ENCODE measurements at places on chromosomes 7 and 10.

GRCh38 chr7:126370038-126370668, 882.6 kb downstream of the GRM8 start:
- DNase-seq: no peak

DNA sequence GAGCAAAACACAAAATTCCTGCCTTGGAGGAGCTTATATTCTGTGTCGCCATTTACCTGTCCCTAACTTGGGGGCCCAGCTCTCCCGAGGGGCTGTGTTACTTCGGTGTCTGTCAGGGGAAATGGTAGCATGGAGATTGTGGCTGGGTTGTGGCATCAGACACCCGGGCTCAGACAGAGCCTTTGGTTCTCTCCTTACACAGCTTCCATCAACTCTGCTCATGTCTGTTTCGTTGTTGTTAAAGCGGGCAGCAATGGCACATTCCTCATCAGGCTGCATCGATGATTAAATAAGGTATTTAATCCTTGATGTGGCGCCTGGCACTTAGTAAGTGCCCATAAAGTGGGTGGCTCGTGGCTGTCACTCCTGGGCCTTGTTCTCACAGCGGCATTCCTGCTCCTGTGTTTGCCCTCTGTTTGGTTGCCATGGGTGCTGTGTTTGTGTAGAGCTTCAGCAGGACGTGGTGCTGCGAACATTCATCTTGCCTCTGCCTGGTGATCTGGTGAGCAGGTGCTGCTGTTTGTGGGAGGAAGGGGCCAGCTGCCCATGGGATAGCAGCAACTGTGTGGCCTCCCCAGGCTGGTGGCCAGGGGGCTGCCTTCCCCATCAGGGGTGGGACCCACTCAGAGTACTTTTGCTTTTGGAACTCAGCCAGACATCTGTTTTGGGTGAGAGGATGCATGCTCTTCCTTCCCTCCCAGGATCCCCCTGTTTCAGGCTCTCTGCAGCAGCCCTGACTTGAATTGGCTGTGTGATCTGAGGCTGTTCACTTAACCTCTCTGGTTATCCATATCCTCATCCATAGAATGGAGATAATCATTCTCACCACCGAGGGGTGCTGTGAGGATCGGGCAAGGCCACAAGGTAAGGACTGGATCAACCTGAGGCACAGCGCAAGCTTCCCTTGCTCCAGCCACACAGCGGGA, 207.2 kb upstream of the SVIL start:
- DNase-seq: no peak

GRCh38 chr10:11302181-11302580, 284.5 kb downstream of the CELF2 start:
- no peak for DNase-seq

DNA sequence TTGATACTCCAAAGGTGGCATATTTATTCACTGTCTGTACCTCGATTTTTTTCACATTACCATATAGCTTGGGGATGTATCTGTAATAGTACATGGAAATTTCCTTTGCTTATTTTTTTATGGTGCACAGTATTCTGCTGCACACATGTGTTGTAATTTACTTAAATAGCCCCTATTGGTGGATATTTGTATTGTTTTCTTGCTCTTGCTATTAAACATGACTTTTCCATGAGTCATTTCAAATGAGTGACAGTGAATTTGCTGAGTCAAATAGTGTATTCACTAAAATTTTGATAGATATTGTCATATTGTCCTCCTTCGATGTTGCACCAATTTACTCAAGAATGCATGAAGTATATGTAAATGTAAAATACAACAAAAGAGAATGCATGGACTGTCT, 122.7 kb upstream of the STEAP4 start:
- no peak for DNase-seq

DNA sequence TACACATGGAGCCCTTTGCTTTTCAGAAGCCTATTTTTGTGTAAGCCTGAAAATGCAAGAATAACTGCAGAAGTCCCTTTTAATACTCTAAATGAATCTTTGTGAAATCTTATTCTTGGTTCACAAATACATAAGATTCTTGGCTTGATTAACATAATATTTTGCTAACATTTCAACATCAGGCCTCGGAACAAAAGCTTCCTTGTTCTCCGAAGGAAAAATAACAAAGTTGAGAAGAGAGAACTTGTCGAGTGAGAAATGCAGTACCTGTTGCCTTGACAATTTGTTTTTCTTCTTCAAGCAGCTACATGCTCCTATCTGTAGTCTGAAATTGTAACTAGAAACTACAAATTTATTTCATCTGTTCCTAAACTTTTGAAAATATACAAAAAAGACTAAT, 8.5 kb downstream of the NT5C2 start:
- no peak for DNase-seq

- DNase-seq: no peak
Measured at GRCh38 chr7:112076324-112076723, 129.9 kb downstream of the DOCK4 start.

- DNase-seq: no peak
Measured at GRCh38 chr10:119724593-119725516, 995 bp upstream of the INPP5F start.

- DNase-seq: no peak
Measured at GRCh38 chr7:114109721-114110120, 190.9 kb upstream of the PPP1R3A start.

DNA sequence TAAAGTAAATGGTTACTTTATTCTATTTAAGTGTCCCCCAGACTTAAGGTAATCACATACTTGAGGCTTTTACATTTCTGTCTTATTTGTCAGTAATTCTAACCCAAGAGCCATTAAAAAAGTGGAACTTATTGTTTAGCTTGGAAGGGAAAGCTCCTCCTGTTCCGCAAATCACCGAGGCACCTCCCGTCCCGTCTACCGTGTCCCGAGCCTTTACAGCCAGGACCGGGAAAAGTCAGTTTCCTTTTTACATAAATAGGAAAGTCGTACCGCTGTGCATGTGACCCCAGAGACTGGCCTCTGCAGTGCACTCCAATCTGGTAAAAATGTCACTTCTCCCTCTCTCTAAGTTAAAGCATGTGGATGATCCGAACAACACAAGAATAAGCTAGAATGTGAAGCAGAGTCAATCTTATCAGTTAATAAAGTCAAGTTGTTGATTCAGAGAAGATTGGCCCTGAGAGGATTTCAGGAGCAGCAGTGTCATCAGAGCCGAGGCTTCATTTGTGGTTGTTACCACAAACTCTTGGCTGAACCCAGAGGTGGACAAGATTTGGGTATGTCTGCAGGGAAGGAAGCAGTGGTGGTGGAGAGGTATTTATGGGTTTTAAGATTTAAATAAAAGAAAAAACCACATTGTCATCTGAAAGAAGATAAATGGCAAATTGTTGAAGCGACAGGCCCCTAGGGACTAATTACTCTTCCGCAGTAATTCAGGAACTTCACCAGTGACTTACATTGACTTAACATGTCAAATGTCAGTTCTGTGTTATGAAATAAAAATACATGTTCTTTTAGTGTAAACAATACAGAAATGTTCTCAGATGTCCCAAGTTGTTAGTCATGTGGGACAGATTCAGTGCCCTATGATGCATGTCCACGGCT, 316.6 kb upstream of the ZNF32 start:
- DNase-seq: no peak

GRCh38 chr10:48492201-48492600, 112.7 kb downstream of the ARHGAP22 start:
- no peak for DNase-seq

GRCh38 chr10:89392974-89393373, 551 bp downstream of the IFIT1 start:
- no peak for DNase-seq

DNA sequence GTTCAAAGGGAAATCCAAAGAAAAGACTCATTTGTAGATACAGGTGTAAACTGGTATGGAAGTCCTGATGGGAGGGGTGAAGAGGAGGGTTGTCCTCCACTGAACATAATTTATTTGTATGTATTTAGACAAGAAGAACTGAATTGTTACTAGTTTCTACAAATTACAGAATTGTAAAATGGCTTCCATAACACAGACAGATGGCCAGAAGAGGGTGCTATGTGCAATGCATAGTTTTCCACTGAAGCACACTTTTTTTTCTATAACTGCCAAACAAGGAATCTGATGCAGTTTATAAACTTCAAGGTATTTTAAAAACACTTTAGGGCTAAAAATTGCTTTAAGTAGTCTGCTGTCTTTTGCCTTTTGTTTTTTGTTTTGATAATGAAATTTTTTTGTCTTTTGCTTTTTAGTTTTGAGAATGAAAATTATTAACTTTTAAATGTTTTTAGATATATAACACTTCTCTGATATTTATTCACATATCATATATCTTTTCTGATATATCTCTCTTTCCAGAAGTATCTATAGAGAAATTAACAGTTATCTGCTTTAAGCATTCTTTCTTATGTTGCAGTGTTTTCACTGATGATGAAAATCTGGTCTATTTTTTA, 58.5 kb downstream of the PHYHIPL start:
- DNase-seq: no peak

- DNase-seq: no peak
Measured at GRCh38 chr10:5424751-5425150, 12.4 kb downstream of the NET1 start.

GRCh38 chr10:26556748-26557640, 118.9 kb downstream of the APBB1IP start:
- DNase-seq: no peak

- peak; percentile 63 for DNase-seq
Measured at GRCh38 chr10:63887023-63887589, 365.9 kb downstream of the REEP3 start.

DNA sequence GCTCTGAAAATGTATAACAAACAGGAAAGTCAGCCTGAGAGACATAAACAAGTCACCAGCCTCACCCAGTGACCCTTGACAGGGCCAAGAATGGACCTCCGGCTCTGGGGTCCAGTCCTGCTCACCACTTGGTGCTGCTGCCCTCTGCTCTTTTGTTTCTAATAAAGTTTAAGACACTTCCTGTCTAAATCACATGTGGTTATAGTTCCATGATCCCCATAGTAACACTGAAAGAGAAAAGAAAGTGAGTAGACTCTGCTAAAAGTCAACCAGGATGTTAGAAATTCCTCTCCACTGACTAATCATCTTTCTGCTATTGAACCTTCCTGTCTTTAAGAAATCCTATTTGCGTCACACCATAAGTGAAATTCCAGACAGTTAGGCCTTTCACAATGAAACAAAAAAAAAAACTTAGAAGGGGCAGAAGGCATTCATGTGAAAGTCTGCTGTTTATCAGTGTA, 179.2 kb upstream of the BET1 start:
- no peak for DNase-seq

- DNase-seq: no peak
Measured at GRCh38 chr7:122651451-122651850, 47.5 kb downstream of the RNF133 start.

DNA sequence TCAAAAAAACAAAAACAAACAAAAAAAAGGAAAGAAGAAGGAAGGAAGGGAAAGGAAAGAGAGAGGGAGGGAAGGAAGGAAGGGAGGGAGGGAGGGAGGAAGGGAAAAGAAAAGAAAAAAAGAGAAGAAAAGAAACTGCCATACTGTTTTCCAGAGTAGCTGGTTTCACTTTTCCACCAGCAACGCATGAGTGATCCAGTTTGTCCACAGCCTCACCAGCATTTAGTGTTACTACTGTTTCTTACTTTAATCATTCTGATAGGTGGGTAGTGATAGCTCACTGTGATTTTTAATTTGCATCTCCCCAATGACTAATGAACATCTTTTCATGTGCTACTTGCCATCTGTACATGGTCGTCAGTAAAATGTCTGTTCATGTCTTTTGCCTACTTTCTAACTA, 9.6 kb downstream of the GSTK1 start:
- DNase-seq: no peak

- DNase-seq: no peak
Measured at GRCh38 chr10:122102146-122102868, 113.3 kb downstream of the TACC2 start.

GRCh38 chr10:93039721-93040120, 20.9 kb upstream of the CYP26C1 start:
- DNase-seq: no peak

- no peak for DNase-seq
Measured at GRCh38 chr7:55224810-55225209, 140.3 kb upstream of the LANCL2 start.

DNA sequence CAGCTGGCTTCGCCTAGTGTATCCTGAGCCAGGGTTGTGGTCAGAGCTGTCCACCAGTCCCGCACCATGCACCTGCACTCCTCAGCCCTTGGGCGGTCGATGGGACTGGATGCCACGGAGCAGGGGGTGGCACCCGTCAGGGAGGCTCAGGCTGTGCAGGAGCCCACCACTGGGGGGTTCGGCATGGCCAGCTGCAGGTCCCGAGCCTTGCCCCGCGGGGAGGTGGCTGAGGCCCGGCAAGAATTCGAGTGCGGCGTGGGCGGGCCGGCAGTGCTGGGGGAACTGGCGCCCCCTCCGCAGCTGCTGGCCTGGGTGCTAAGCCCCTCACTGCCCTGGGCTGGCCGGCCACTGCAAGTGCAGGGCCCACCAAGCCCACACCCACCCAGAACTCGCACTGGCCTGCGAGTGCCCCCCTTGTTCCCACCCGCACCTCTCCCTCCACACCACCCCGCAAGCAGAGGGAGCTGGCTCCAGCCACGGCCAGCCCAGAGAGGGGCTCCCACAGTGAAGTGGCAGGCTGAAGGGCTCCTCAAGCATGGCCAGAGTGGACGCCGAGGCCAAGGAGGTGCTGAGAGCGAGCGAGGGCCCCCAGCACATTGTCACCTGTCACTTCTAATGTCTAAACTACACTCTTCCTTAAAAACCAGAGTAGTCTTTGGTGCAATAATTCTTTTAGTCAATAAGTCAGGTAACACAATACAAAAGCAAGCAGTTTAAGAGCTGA, 11.0 kb downstream of the FAM25A start:
- DNase-seq: no peak

DNA sequence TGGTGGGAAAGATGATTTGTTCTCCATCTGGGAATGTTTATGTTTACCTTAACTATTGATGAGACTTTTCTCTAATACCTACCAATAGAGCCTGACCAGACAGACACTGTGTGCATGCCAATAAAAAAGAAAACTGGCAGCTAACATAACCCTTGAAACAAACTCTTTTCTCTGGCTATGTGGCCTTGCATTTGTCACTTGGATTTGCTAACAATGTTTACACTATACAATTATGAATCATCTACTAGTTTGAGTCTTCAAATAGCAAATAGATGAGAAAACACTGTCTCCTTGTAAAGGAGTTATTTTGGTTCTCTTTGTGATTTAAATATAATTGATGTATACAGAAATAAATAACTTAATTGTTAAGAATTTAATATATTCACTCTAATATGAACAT, 273.1 kb downstream of the SEMA3D start:
- DNase-seq: no peak

DNA sequence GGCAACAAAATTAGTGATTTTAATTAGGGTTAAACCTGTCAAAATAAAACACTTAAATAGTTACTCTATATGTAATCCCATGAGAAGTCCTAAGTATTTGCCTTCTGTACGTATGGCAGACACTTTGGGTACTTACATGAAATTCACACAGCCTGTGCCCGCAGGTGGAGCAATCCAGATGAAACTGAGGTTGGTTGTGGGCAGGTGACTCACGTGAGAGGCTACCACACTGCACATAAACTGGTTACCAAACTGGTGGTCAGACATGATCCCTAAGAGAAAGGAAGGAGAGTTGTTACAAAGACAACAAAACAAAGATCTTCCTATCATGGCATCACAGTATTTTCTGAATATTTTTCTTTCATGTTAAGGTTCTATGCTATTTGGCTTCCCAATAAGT, 156.1 kb downstream of the RELN start:
- DNase-seq: no peak
